ENCODE measurements at places on chromosomes 2 and 18.

DNA sequence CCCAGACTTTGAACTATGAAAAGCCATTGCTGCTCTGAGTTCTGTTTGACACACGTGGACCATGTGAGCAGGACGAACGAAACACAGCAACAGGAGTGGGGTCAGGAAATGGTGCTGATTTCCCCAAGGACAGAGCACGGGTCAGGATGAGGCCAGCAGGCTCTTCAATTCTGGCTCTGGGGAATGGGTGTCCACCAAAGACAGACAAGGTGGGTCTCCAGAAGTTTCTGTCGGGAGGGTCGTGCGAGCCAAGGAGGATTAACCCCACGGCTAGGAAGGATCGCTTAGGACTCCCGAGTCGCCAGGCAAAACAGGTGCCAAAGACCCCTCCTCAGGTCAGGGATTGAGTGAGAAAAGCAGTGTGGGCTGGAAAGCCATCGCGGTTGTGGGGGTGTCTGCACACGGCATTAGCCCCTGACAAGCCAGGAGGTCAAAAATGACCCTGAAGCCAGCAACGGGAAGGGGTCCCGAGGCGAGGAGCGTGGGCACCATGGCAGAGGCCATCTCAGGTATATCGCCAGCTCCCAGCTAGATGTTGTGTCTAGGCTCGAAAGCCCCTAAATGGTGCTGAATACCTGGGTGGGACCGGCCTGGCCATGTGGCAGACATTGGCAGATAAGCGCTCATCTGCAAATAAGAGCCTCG is 213.9 kb upstream of the SALL3 start:
- no peak for DNase-seq

GRCh38 chr2:205220559-205220958 is 461.7 kb upstream of the NRP2 start:
- no peak for DNase-seq

GRCh38 chr2:223457301-223457700 is 144.9 kb downstream of the SCG2 start:
- DNase-seq: no peak

GRCh38 chr2:20159411-20160070 is 65.4 kb downstream of the SDC1 start:
- DNase-seq: no peak

- DNase-seq: no peak
Measured at GRCh38 chr2:197975931-197976519, 171.6 kb downstream of the PLCL1 start.

DNA sequence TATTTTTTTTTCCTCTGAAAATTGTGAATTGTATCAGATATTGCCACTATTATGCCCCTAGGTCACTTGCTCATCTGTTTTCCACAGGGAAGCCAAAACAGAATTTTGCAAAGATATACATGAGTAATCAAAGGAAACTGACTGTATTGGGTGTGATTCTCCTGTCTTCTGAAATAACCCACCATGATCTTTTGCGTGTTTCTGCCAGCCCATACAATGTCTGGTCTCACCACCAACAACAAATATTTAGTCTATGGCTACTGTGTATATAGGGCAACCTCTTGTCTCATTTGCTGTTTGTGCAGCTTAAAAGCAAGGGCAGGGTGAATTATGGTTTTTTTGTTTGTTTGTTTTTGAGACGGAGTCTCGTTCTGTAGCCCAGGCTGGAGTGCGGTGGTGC is 26.5 kb downstream of the EPAS1 start:
- DNase-seq: no peak

- no peak for DNase-seq
Measured at GRCh38 chr18:24060644-24061043, 46.1 kb downstream of the TTC39C start.

GRCh38 chr2:64887565-64887964 is 101.6 kb upstream of the SLC1A4 start:
- DNase-seq: no peak

- DNase-seq: no peak
Measured at GRCh38 chr2:46135228-46135855, 161.9 kb upstream of the EPAS1 start.

GRCh38 chr18:49920731-49921130 is 107.4 kb upstream of the ACAA2 start:
- no peak for DNase-seq
